Liver (tissue), 10 donors: ENCODE measurements at places on chromosomes 3 and 15. TPM values are rescaled to one million over a fixed set of nuclear protein-coding genes. Genes with fewer than 3 reads are reported as not detected.

The SH2D7 gene
- not detected for total RNA-seq

The KNG1 gene
- total RNA-seq: 918 TPM

The SLC2A2 gene
- 434 TPM for total RNA-seq

The SPATA12 gene
- total RNA-seq: not detected

The SUSD5 gene
- 0.19 TPM for total RNA-seq

The FSIP1 gene
- 0.17 TPM for total RNA-seq

The SGO1 gene
- 9.6 TPM for total RNA-seq

The WDR93 gene
- total RNA-seq: 0.08 TPM

The NEDD4 gene
- 17.5 TPM for total RNA-seq

The CDHR4 gene
- total RNA-seq: not detected

The SLC9C1 gene
- 0.28 TPM for total RNA-seq

The DOCK3 gene
- not detected for total RNA-seq

The IDH2 gene
- total RNA-seq: 318 TPM

The FAM43A gene
- total RNA-seq: 3.0 TPM

The CIDEC gene
- not detected for total RNA-seq

The SLC7A14 gene
- total RNA-seq: under 0.01 TPM

The SYNPR gene
- total RNA-seq: not detected

The GOLGA6L22 gene
- not detected for total RNA-seq

The CCDC9B gene
- 0.61 TPM for total RNA-seq

The MAN2C1 gene
- total RNA-seq: 143 TPM

The GOLGA6L10 gene
- 0.42 TPM for total RNA-seq

The SSUH2 gene
- total RNA-seq: 2.1 TPM

The EPHB3 gene
- 1.8 TPM for total RNA-seq

The MBNL1 gene
- 98.6 TPM for total RNA-seq

The CPNE4 gene
- not detected for total RNA-seq

The ILDR1 gene
- 0.17 TPM for total RNA-seq

The EXD1 gene
- total RNA-seq: not detected

The RETNLB gene
- total RNA-seq: not detected

The PDCD6IP gene
- total RNA-seq: 73.8 TPM

The LDHAL6B gene
- total RNA-seq: not detected

The IFT80 gene
- 15.7 TPM for total RNA-seq

The TUSC7 gene
- not detected for total RNA-seq

The GOLGA6C gene
- not detected for total RNA-seq

The IQSEC1 gene
- 54.7 TPM for total RNA-seq

The LRRC31 gene
- 5.3 TPM for total RNA-seq

The HRG gene
- total RNA-seq: 139 TPM

The CCR1 gene
- total RNA-seq: 10.7 TPM

The GOLGA6D gene
- 0.08 TPM for total RNA-seq

The CGNL1 gene
- total RNA-seq: 19.3 TPM

The EFCAB12 gene
- total RNA-seq: 0.37 TPM

The PIK3R4 gene
- 24.8 TPM for total RNA-seq

The SCG3 gene
- total RNA-seq: under 0.01 TPM

The MB21D2 gene
- 1.9 TPM for total RNA-seq

The PTX3 gene
- 0.28 TPM for total RNA-seq

The FBN1 gene
- 19.9 TPM for total RNA-seq
